ENCODE measurements at places on chromosomes 1 and 21.

- no peak for DNase-seq
Measured at GRCh38 chr1:31776516-31776915, 12.4 kb upstream of the ADGRB2 start.

DNA sequence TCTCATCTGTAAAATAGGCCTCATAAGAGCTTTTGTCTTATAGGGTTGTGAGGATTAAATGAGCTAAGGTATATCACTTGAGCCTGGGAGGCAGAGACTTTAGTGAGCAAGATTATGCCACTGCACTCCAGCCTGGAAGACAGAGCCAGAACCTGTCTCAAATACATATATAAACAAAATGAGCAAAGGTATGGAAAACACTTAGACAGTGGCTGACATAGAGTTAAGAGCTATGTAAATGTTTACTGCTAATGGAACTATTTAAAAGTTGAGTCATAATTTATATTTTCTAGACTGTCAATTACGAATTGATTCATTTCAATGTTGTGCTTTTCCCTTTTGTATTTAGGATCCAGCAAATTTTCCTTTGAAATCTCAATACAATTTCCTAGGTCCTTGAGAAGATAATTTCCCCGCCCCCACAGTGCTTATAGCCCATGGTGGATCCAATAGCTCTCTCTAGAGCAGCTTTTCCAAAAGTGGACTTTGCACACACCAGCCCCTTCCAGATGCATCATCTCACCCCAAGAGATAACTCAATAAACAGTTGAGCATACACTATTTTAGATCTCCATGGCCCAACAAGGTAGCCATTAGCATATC is 21.8 kb upstream of the RUNX3 start:
- DNase-seq = no peak

GRCh38 chr21:15433091-15433490 is 296.7 kb upstream of the USP25 start:
- DNase-seq = no peak

- no peak for DNase-seq
Measured at GRCh38 chr1:19081218-19081893, 124.9 kb upstream of the IFFO2 start.

GRCh38 chr1:65469889-65470340 is 49.4 kb downstream of the LEPR start:
- no peak for DNase-seq

DNA sequence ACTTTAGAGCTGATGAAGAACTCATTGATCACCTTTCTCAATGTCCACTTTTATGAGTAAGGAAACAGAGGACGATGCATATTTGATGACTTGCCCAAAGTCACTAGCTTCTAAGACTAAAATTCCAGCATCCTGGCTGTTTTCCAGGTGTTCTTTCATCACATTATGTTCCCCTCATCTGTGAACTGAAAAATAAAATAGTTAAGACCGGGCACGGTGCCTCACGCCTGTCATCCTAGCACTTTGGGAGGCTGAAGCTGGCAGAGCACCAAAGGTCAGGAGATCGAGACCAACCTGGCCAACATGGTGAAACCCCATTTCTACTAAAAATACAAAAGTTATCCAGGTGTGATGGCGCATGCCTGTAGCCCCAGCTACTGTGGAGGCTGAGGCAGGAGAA is 297.5 kb downstream of the DUSP10 start:
- DNase-seq = no peak
